ENCODE measurements at places on chromosomes 16 and 17.
A peak's percentile ranks its signal among the peaks of the same experiment; 100 is the strongest.

DNA sequence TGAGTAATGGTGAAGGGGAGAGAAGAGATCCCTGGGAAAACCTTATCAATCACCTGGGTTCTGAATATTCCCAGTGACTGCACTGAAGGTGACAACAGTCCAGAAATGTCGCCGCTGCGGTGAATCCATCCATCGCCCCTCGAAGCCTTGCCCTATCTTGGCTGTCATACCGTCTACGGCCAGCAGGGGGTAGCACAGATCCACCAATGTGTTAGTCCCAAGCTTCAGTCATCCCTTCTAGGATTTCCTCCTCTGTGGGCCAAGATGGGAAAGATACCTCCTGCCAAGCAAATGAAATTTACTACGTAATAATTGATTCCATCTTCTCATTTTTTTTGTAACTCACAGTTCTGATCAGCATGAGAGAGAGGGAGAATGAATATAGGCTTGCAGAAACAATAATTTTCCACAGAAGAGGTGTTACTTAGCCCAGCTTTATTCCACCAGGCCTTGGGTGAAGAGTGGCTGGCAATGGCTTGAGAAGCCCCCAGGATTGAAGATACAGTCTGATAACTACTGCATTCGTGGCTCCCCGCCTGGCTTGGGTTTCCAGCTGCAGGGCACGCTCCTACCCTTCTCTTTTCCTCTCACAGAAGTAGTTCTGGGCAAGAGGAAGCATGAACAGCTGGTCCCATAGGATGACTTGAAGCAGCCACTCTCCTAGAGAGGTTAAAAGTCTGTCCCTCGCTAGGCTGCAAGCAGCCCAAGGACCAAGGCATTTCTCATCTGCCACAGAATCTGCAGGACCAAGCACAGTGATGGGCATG lies 2.6 kb upstream of the FMNL1 start:
- no peaks in the 10 kb centered on the region for H3K27me3 ChIP-seq
- peaks cover 20% of the 10 kb centered on the region for H3K4me1 ChIP-seq
- no peaks in the 10 kb centered on the region for H3K36me3 ChIP-seq
- H3K27ac ChIP-seq, result no peak overlapping the region
- H3K4me3 ChIP-seq, result no peak overlapping the region
- DNase-seq, result peak; percentile 81

GRCh38 chr17:64174686-64175456 lies 44.9 kb upstream of the ERN1 start:
- DNase-seq, result no peak
- peak overlapping the region; percentile 17 for H3K27ac ChIP-seq
- no peaks in the 10 kb centered on the region for H3K27me3 ChIP-seq

DNA sequence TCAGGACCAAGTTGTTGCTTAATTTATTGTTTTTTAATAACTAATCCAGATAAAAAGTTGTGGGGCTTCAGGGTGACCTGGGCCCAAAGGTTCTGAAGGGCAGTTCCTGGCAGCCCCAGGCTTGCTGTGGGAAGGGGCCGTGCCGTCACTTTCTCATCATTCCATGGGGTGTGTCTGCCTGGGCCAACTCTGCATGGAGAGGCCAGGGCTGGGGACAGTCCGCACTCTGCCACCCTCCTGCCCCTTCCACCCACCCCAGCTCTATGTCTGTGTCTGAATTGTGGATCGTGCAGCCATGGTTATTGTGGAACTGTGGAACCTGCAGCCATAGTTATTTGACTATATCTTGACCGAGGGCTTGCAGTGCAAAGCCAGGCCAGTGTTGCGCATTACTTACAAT lies 4.0 kb downstream of the LIMD2 start:
- no peak overlapping the region for H3K4me3 ChIP-seq
- H3K27ac ChIP-seq, result no peak overlapping the region
- H3K36me3 ChIP-seq, result peaks cover 30% of the 10 kb centered on the region
- H3K4me1 ChIP-seq, result no peaks in the 10 kb centered on the region

DNA sequence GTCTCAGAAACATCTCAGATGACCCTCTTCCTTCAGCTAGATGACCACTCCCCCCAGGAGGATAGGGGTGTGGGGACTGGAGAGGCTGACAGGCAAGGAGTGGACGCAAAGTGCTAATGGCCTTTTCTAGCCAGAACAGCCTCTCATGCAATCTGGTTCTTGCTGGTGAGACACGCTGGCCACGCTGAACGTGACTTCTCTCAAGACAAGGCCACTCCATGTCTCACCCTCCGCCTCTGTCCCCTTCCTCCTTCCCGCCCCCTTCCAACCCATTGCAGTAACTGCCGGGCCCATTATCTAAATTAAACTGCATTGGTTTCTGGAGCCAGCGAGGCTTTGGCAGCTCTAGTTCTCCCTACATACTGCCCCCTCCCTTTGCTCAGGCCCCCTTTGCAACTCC lies 9.5 kb downstream of the CACNA1G start:
- no peaks in the 10 kb centered on the region for H3K27me3 ChIP-seq
- no peak for DNase-seq
- no peak overlapping the region for H3K27ac ChIP-seq
- no peaks in the 10 kb centered on the region for H3K36me3 ChIP-seq

DNA sequence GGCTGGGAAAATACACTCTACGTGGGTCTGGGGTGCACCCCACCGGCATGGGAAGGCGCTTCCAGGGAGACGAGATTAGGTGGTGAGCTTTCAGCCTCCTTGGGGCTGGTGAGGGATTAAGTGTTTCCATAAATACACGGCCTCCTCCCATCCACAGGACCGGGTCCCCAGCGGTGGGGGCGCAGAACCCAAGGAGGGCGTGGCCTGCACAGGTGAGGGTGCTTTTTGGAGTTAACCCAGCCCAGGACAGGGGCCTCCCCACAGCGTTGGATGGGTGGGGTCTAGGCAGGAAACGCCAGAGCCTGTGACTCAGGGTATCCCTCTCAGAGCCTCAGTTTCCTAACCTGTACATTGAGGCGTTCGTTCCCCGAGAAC lies 1.1 kb downstream of the C16orf74 start:
- peak overlapping the region; percentile 42 for H3K4me3 ChIP-seq
- no peaks in the 10 kb centered on the region for H3K36me3 ChIP-seq
- no peak overlapping the region for H3K27ac ChIP-seq
- H3K27me3 ChIP-seq, result no peaks in the 10 kb centered on the region
- H3K4me1 ChIP-seq, result peaks cover 29% of the 10 kb centered on the region

DNA sequence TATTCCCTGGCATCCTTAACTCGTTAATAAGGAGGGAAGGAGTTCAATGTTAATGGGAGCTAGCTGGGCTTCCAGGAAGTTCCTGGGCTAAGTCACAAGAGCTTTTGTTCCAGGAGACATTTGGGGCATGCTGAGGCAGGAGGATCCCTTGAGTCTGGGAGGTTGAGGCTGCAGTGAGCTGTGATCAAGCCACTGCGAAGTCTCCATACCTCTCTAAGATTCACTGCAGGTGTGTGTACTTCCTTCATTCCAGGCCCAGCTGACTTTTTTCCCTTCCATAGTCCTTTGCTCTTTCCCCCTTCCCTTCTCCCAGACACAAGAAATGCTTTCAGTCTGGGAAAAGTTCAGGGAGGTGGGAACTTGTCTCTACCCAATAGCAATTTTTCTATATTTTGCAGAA lies 489.8 kb downstream of the NPIPA7 start:
- no peaks in the 10 kb centered on the region for H3K36me3 ChIP-seq
- H3K4me1 ChIP-seq, result peaks cover 13% of the 10 kb centered on the region
- no peak overlapping the region for H3K4me3 ChIP-seq
- H3K27ac ChIP-seq, result no peak overlapping the region
- peaks cover 5% of the 10 kb centered on the region for H3K27me3 ChIP-seq

All from heart left ventricle (tissue), 16 donors.